Breast epithelium (tissue), 4 donors: ENCODE measurements at places on chromosomes 2 and 18. TPM values are rescaled to one million over a fixed set of nuclear protein-coding genes. Genes with fewer than 3 reads are reported as not detected.

- DNase-seq: peak; percentile 80
Measured at GRCh38 chr2:112869258-112869842, 32.8 kb upstream of the IL1B start.

GRCh38 chr2:134287323-134287722, 33.5 kb downstream of the MGAT5 start:
- DNase-seq: no peak

DNA sequence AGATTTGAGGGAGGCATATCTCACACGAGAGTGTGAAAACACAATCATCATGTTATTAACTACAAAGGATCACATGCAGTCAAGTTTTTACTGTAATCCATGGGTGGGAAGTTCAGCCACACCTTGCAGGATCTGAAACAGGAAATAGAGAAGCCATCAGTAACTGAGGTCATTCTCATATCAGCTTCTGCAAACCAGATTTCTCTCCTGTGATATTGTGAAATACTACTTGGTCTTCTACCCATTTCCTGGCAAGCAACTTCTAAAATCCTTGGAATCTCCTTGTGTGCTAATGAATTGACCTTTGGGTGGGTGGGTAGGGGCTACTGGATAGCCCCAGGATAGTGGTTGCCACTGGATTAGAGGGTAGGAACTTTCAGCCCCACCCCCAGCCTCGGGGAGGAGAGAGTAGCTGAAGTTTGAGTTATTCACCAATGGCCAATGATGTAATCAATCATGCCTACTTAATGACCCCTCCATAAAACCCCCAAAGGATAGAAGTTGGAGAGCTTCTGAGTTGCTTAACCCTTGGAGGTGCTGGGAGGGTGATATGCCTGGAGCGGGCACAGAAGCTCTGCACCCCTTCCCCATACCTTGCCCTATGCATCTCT, 25.6 kb upstream of the TGIF1 start:
- no peak for DNase-seq

- DNase-seq: no peak
Measured at GRCh38 chr2:67159929-67160328, 237.2 kb upstream of the ETAA1 start.

DNA sequence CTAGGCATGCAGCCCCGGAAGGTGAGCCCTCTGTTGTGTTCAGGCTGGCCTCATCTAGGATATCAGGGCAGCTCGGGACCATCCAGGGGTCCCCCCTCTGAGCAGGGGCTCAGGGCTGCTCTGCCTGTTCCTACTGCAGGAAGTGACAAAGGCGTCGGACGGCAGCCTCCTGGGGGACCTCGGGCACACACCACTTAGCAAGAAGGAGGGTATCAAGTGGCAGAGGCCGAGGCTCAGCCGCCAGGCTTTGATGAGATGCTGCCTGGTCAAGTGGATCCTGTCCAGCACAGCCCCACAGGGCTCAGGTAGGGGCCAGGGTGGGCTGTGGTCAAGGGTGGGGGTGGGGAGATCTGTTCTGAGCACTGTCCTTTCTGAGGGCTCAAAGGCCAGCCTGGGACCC, 13.1 kb downstream of the KCNIP3 start:
- no peak for DNase-seq

- no peak for DNase-seq
Measured at GRCh38 chr2:10135296-10136089, 13.0 kb downstream of the RRM2 start.

DNA sequence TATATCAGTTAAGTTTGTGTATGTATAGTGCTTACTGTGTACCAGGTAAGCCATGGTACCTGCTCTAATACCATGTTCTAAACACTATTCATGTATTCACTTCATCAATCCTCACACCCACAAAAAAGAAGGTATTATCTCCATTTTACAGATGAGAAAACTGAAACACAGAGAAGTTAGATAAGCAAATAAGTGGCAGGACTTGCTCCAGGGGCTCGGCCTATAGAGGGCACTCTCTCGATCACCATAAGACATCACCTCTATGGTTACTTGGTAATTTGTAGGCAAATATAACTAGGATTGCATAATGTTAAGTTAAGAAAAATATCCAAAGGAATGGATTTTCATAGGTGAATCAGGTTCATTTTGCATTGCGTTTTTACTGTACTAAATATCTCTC, 118.1 kb upstream of the FN1 start:
- no peak for DNase-seq

DNA sequence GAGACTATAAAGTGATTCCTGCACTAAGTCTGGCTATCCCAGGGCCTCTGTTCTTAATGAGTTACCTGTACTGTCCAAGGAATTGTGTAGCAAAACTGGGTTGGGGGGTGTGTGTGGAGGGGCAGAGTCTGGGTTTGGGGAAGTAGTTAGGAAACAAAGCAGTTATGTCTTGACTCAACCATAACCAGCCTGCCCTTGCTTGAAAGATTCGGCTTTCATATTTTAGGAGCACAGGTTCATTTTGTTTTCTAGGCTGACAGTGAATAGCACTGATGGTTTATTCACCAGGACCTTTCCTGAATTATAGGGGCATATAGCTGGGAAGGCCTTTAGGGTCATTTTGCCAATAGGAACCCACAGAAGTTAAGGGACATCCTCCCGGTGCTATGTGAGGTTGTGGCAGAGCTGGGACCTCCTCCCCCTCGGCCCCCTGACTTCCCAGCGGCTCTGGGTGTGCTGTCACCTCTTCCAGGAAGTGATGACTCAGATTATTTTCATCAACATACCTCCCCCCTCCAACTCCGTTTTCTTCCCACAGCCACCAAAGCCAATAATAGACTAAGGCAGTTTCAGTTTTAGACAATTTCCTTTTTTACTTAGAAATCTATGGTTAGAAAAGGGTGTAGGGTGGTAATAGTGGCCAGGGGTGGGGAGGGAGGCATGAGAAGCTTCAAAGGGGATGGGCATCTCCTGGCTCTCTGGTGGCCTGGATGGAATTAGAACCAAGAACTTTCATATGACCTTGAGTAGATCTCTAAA, 44.8 kb downstream of the SETBP1 start:
- no peak for DNase-seq

- no peak for DNase-seq
Measured at GRCh38 chr2:28045676-28046351, 155.3 kb downstream of the BABAM2 start.

GRCh38 chr2:151729837-151730236, 4.4 kb downstream of the NEB start:
- DNase-seq: no peak

DNA sequence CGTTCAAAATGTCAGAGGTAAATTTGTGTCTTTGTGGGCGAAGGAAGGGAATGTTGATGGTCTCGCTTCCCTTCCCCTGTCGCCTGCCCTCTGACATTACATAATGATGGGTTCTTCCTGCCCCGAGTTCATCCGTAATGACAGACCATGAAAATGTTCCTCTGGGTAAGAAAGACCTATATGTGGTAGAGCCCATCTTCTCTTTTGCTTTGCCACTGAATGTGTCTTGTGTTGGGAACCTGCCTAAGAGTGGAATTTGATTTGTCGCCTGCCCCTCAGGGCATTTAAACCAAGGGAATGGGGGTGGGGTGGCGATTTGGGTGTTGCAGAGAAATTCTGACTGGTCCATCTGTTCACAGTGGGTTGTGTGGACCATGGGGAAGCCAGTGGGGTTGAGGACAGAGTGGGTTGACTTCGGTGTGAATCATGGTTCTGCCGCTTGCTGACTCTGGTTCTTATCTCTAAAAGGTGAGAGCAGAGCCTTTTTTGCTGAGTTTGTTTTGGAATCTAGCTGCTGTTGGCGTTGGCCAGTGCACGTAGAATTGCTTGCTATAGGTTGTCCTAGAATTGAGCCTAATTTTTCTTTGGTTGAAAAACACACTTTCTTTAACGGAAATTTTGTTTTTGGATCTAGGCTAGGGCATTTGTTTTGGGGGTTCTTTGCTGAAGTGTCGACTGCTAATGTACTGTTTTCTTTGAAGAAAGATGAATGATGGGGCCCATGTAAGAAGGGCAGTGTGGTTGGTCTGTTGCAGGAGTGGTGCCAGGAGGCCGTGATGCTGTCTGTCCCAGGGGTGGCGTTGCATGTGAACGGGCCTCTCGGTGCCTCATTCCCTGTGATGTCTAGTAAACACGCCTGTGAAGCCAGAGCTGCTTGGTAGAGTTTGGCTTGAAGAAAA, 1.3 kb downstream of the INPP4A start:
- no peak for DNase-seq

DNA sequence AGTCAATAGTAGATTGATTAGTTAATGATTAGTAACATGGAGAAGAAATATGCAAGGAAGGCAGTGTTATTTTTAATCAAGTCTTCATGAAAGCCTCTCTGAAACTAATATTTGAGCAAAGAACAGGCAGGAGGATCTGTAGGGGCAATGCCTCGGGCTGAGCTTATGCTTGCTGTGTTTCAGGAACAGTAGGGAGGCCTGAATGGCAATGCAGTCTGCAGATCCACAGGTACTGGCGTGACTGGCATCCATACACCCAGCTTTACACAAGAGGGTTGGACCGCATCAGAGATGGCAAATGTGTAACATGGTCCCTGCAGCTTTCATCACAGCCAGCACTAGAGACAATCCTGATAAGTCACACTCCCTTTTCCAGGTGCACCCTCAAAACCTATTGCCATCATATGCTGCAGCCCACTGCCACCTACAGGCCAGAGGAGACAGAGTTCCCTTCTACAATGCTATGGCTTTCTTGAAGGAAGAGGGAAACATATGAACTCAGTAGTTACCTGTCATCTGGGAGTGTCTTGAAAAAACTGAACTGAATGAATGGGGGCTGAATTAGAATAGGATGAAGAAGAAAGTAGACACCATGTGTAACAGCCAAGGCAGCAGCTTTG, 582.4 kb upstream of the RAB6C start:
- no peak for DNase-seq

GRCh38 chr18:2036086-2036485, 535.2 kb downstream of the METTL4 start:
- no peak for DNase-seq

DNA sequence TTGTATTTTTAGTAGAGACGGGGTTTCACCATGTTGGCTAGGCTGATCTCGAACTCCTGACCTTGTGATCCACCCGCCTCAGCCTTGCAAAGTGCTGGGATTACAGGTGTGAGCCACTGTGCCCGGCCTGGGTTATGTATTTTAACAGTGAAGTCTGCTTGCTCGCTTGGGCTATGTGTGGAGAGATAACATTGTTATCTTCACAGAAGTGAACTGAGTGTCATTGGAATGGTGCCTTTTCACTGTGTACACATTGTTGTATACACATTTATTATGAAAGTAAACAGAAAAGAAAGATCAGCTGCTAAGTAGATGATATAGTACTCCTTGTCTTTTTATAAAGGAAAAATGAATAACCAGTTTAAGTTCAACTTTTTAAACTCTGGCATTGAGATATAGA, 30.4 kb downstream of the RNF138 start:
- DNase-seq: no peak

- DNase-seq: no peak
Measured at GRCh38 chr2:37394263-37394662, 49.8 kb downstream of the QPCT start.

GRCh38 chr18:72783530-72783929, 84.3 kb downstream of the NETO1 start:
- DNase-seq: no peak

- DNase-seq: no peak
Measured at GRCh38 chr18:53698907-53699306, 525.6 kb downstream of the MBD2 start.

GRCh38 chr2:195319112-195319460, 337.9 kb upstream of the SLC39A10 start:
- DNase-seq: no peak

- no peak for DNase-seq
Measured at GRCh38 chr2:184413671-184414229, 184.6 kb upstream of the ZNF804A start.

DNA sequence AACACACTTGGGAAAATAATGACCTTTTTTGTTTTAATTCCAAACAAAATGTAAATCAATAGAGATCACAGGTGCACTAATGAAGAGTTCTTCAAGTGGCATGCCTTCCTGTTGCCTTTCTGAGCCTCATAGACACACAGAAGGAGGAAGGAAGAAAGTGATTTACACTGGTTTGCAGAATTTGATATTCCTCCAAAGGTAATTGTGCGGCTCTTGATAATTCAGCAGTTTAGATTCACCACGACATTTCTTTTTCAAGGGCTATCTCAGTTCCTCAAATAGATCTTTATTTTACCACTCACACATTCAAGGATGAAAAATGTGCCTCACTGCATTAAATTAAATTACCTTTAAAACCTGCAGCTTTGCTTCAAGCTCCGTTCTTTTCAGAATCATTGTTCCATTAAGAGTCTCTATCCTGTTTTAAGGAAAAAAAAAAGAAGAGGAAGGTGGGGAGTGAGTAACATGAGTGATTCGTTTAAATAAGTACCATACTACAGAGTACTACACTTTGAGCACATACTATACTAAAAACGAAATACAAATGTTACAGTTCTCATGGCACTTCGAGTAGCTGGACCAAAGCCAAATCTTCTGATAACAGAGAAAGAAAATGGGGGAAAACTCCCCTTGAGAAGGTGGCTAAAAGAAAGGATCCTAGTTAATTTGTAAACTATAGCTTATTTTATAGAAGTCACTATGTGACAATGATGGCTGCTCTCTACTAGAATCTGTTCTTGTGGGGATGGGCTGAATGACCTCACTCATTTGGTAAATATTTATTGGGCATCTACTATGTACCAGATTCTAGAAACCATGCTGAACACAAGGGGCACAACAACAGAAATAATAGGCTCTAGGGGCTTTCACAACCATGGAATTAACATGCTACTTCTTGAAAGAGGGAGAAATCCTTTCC, 16.6 kb downstream of the CYTIP start:
- no peak for DNase-seq

DNA sequence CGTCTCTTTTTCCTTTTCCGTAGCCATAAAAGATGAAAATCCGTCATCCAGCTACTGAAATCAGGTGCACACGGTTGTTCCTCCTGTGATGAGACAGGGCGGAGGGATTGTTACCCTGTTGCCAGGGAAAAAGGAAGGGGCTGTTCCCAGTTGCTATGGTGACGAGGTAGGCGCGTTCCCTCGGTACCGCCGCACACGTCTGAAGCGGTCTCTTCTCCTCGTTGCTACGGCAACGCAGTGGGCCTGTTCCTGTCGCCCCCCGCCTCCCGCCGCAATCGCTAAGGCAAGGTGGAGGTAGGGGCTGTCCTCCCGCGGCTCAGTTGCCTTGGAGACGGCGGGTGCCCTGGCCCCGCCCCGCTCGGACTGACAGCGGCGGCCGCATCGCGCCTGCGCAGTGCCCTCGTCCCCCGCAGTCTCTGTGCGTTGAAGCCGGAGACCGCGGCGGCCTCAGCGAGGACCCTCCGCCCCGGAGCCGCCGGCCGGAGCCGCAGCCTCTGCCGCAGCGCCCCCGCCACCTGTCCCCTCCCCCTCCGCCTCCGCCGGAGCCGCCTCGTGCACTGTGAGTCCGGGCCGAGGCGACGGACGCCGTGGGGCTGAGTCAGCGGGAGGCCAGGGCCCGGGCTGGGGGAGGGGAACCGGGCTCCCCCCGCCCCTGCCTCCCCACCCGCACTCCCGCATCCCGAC, at the start of gene MAPRE3:
MAPRE3 (plus strand) TSS at position 394 of the 684 bp plus-strand sequence. CDS start 51,582 bp downstream, outside the sequence.
- peak; percentile 69 for DNase-seq

- DNase-seq: no peak
Measured at GRCh38 chr2:228655331-228655730, 473.8 kb upstream of the SPHKAP start.

- DNase-seq: no peak
Measured at GRCh38 chr18:48619016-48619415, 80.2 kb downstream of the CTIF start.

GRCh38 chr2:160570376-160570775, 76.8 kb upstream of the RBMS1 start:
- no peak for DNase-seq

The TXNDC2 gene
- 0.16 TPM for total RNA-seq

The PRKAG3 gene
- total RNA-seq: not detected

The ACKR3 gene
- 23.6 TPM for total RNA-seq

The SP5 gene
- total RNA-seq: 1.5 TPM

The OTX1 gene
- total RNA-seq: not detected
